ENCODE measurements at places on chromosomes 16 and 17.

- no peak for DNase-seq
These were observed 5.2 kb upstream of the PKMYT1 start for GRCh38 chr16:2985462-2985861.

GRCh38 chr17:60606036-60606435 lies 6.0 kb downstream of the PPM1D start:
- DNase-seq, result no peak

DNA sequence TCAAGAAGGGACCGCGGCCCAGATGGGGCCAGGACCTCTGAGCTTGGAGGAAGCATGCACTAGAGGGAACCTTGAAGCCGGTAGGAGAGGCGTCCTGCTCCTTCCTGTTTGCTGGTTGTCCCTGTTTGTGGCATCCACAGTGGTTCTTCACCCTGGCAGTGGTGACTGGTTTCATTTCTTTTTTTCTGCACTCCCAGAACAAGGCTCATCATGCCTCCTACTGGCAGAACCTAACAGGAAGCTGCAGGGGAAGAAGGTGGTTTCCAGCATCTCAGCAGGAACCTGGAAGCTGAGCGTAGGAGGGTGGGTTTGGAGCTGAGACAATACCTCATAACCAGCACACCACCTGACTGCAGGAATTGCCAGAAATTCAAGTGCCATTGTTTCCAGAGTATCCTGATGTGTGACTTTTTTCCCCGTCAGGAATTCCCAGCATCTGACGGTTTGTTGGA lies 5.8 kb downstream of the TMEM231 start:
- DNase-seq, result no peak

DNA sequence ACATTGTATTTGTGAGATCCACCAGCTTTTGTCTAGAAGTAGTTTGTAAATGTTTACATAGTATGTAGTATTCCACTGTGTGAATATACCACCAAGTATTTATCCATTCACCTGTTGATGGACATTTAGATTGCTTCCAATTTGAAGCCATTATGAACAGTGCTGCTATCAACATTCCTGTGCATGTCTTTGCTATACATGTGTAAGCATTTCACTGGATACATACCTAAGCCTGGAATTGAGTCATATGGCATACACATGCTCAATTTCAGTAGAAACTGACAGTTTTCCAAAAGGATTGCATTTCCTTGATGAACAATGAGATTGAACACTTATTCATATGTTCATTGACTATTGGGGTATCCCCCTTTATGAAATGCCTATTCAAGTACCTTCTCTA lies 540.6 kb upstream of the SOX9 start:
- no peak for DNase-seq

DNA sequence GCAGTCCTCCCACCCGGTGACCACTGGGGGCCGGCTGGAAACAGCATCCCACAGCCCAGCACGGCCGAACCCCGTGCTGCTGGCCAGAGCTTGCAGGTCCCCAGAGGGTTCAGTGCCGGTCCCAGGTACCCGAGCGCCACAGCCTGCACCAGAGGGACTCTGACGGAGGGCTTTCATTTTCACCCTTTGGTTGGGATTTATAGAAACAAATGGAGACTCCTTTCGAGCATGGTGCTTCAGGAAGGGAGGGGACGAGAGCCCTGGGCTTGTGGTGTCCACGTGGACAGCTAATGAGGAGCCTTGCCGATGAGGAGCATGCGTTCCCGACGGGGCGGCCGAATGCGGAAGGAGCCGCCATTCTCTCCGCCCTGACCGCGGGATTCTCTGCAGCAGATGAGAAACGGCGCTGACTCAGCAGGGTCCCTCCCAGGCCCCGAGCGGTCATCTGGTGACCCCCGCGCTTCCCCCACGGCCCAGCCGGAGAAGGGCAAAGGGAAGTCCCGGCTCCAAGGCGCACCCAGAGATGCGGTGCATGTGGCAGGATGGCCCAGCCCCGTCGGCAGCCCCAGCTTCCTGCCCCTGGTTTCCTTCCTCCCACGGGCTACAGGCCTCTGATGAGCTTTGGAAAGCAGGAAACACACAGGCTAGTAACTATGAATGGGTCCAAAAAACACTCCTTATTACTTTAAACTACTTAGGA lies 9.8 kb downstream of the SLC38A10 start:
- DNase-seq, result peak; percentile 76

- DNase-seq, result no peak
These were observed 97.4 kb upstream of the ZFHX3 start for GRCh38 chr16:73145166-73145880.

DNA sequence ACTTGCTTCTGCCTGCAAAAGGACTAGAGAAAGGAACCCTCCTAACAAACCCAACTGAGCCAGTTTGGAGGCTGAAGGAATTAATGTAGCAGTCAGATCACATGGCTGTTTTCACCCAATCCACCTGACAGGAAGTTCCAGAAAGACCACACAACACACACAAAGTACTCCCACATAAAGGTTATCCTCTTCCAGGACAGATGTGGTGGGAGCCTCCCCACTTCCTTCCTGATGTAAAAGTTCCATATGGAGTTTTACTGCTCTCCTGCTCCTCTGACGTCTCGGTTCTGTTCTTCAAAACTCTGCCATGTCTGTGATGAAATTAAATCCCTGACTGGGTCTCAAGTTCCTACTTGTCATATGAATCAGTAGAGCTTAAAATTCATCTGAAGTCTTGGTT lies 497.0 kb upstream of the HSBP1 start:
- DNase-seq, result peak; percentile 37

DNA sequence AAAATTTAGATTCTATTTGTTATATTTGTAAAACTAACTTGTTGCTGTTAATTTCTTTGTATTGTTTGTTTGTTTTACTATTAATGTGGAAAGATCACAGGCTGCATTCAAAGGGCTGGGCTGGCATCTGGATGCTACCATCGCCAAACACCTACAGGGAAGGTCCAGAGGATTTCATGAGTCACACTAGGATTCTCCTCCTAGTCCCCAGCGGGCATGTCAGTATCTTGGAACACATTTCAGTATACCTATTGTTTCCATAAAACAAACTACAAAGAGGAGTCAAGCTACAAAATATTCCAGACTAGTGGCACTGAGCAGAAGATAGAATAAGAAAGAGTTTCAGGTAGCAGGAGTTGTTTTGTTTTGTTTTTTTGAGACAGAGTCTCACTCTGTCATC lies 55.3 kb downstream of the NOG start:
- DNase-seq, result no peak

DNA sequence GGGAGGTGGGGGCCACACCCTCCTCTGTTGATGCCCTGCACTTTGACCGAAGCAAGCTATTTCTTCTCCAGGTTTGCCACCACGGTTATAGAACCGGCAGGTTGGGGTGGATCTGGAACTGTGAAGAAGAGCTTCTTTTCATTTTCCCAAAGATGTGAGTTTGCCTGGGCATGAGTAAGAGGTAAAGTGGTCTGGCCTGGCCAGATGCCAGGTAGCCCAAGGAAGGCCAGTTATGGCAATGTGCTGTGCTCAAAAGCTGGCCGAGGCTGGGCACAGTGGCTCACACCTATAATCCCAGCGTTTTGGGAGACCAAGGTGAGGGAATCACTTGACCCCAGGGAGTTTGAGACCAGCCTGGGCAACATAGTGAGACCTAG lies 18.7 kb downstream of the ATP6V0D1 start:
- DNase-seq, result no peak

All from fibroblast of villous mesenchyme (primary cell).